Cardiac muscle cell (in vitro differentiated cells and primary cell): ENCODE measurements at places on chromosomes 1 and 21.

GRCh38 chr1:53583868-53584776 lies 124.9 kb downstream of the DMRTB1 start:
- no peaks in the 10 kb centered on the region for H3K27me3 ChIP-seq
- H3K36me3 ChIP-seq = no peaks in the 10 kb centered on the region
- no peak overlapping the region for H3K4me3 ChIP-seq
- no peaks in the 10 kb centered on the region for H3K4me1 ChIP-seq
- DNase-seq = no peak

GRCh38 chr1:39753132-39754025 lies 14.7 kb downstream of the PPIE start:
- H3K36me3 ChIP-seq = peaks cover 48% of the 10 kb centered on the region
- no peak overlapping the region for H3K4me3 ChIP-seq
- no peaks in the 10 kb centered on the region for H3K4me1 ChIP-seq
- DNase-seq = no peak
- H3K27me3 ChIP-seq = no peaks in the 10 kb centered on the region

DNA sequence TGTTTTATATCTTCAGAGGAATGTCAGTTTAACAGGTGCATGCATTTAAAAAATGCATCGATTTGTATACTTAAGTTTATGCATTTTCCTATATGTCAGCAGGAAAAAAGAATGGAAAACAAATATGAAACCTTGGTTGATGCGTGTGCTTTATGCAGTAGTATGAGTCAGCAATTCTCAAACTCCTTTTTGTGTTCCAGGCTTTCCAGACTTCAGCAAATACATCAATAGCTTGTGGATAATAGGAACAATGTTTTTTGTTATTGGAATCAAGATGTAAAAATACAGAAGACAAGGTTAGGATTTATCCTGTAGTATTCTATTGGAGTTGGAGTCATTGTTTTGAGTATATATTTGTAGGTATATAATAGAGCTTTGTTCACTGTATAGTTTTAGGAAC lies 45.2 kb downstream of the CHODL start:
- H3K4me1 ChIP-seq = no peaks in the 10 kb centered on the region
- H3K27ac ChIP-seq = no peak overlapping the region
- no peak for DNase-seq
- no peaks in the 10 kb centered on the region for H3K27me3 ChIP-seq
- H3K4me3 ChIP-seq = no peak overlapping the region
- no peaks in the 10 kb centered on the region for H3K36me3 ChIP-seq

DNA sequence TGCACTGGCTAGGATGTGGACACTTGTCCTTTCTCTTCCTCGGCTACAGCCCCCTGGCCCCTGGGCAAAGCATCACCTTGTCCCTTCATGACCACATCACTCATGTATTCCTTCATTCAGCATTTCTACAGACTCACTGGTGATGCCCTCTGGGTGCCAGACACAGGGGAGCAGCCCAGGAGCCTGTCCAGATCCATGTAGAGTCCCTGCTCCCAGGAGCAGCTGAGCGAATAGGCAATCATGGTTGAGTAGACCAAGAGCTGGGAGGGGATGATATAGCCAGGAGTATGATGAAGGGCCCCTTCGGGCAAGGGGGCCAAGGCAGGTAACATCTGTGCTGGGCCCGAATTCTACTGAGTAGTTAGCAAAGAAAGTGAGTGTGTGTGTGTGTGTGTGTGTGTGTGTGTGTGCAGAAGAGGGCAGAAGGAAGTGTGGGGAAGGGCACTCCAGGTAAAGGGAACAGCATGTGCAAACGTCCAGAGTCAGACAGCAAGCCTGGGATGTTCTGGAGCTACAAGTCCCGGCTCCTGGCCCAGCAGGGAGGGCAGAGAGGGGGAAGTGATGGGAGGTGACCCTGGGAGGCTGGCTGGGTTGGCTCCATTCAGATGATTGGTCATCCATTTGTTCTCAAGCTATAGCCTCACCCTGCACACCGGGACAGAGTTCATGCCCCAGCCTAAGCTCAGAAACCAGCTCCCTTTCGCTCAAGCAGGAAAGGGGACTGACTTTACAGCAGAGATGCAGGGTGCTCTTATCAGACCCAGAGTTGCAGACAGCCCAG lies 21.0 kb upstream of the PIK3CD start:
- H3K4me3 ChIP-seq = no peak overlapping the region
- no peak overlapping the region for H3K27ac ChIP-seq
- no peaks in the 10 kb centered on the region for H3K4me1 ChIP-seq
- H3K27me3 ChIP-seq = peaks cover 21% of the 10 kb centered on the region
- H3K36me3 ChIP-seq = no peaks in the 10 kb centered on the region

DNA sequence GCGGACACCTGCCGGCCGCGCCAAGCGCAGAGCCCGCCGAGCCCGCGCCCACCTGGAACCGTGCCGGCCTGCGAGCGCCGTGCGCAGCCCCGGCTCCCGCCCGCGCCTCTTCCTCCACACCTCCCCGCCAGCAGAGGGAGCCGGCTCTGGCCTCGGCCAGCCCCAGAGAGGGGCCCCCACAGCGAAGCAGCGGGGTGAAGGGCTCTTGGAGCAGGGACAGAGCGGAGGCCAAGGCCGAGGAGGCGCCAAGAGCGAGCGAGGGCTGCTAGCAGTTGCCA lies 50.1 kb upstream of the KRTAP19-8 start:
- no peak overlapping the region for H3K4me3 ChIP-seq
- DNase-seq = no peak

DNA sequence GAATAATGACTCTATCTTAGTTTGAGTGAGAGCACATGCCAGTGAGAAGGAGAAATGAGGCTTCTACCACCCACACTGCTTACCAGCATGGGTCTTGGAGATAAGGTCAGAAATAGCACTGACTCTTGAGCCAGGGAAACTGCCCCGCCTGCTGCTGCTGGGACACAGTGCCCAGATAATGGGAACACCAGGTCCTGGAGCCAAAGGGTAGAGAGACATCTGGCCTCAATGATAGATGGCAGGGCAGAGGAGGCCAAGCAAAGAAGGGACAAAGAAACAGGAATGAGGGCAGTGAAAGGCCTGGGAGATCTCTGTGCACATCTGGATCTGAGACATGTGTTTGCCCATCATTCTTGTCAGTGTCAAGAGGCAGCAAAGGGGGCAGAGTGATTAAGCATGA lies 97.4 kb downstream of the MIS18A start:
- no peak overlapping the region for H3K27ac ChIP-seq
- H3K4me1 ChIP-seq = peaks cover 12% of the 10 kb centered on the region
- no peak overlapping the region for H3K4me3 ChIP-seq
- no peaks in the 10 kb centered on the region for H3K36me3 ChIP-seq
- no peaks in the 10 kb centered on the region for H3K27me3 ChIP-seq
- no peak for DNase-seq

- peaks cover 6% of the 10 kb centered on the region for H3K4me1 ChIP-seq
- no peak overlapping the region for H3K27ac ChIP-seq
- H3K27me3 ChIP-seq = no peaks in the 10 kb centered on the region
- H3K36me3 ChIP-seq = no peaks in the 10 kb centered on the region
- H3K4me3 ChIP-seq = no peak overlapping the region
- peak; percentile 57 for DNase-seq
Measured at GRCh38 chr1:101438359-101438758, 201.5 kb downstream of the S1PR1 start.

GRCh38 chr1:202197653-202198365 lies 4.2 kb downstream of the LGR6 start:
- no peak overlapping the region for H3K4me3 ChIP-seq
- no peaks in the 10 kb centered on the region for H3K4me1 ChIP-seq
- no peaks in the 10 kb centered on the region for H3K36me3 ChIP-seq
- H3K27me3 ChIP-seq = peaks cover 51% of the 10 kb centered on the region
- DNase-seq = no peak
